ENCODE measurements at places on chromosomes 2 and 18. TPM values are rescaled to one million over a fixed set of nuclear protein-coding genes. Genes with fewer than 3 reads are reported as not detected.

The NAB1 gene
- 68.2 TPM for polyA plus RNA-seq

- DNase-seq, result no peak
Observed at GRCh38 chr2:191552066-191552465, 125.9 kb upstream of the NABP1 start.

- no peak for DNase-seq
Observed at GRCh38 chr2:59734743-59735142, 818.7 kb downstream of the BCL11A start.

DNA sequence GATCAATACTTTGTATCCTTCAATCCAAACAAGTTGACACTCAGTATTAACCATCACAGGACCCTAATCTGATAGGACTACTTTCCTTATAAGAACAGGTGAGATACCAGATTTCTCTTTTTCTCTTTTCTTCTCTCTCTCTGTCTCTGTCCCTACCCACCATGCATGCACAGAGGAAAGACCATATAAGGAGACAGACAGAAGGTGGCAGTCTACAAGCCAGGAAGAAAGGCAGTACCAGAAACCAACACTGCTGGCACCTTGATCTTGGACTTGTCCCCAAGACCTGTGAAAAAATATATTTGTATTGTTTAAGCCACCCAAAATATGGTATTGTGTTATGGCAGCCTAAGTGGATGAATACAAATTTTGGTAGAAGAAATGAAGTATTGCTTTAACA lies 156.2 kb upstream of the KCNH7 start:
- DNase-seq, result no peak

- no peak for DNase-seq
Observed at GRCh38 chr2:237615631-237616249, 11.6 kb upstream of the LRRFIP1 start.

DNA sequence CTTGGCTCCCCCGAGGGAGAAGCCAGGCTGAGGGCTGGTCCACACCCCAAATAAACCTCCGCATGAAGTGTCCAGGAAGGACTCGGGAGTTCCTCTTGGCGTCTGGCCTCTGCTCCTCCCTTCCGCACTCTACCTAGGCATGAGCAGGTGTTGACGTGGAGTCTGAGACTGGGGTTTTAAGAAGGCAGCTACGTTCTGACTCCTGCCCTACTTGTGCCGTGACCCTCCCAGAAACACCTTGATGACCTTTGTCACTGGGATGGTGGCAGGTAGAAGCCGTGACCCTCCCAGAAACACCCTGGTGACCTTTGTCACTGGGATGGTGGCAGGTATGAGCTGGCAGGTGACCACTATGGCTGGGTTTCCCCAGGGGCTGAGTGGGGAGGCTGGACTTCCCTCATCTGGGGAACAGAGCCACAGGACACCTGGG lies 54.8 kb downstream of the HS6ST1 start:
- DNase-seq, result no peak

The CABLES1 gene
- 25.8 TPM for polyA plus RNA-seq

The ZNF236 gene
- polyA plus RNA-seq, result 12.3 TPM

DNA sequence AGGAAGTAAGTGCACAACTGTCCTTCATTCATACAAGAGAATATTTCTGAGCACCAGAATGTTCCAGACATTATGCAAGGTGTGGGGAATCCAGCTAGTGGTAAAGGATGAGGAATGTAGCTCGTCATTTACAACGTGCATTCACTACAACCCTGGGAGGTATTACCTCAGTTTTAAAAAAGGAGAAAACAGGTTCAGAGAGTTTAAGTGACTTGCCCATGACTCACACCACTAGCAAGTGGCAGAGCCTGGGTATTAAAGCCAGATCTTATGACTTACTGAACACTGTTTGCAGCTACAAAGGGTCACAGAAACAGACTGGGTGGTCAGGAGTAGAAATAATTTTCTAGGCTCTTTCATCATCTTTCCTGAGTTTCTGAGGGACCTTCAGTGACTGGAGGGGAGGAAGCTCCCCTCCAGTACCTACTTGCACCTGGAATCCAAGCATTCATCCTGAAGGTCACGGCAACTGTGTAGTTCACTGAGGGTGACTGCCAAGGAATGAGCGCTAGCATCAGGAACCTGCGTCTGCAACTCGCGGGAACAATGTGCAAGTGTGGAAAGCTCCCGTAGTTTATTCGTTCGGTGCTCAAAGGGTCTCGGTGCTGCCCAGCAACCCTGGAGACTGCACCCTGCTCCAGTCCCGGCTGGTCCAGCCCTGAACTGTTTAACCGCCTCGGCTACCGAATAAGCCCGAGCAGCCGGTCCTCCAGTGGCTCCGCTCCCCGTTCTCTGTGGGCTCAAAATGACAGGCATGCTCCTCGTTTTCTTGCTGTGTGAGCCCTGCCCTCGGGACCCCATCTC lies 647 bp downstream of the CCDC121 start:
- no peak for DNase-seq

DNA sequence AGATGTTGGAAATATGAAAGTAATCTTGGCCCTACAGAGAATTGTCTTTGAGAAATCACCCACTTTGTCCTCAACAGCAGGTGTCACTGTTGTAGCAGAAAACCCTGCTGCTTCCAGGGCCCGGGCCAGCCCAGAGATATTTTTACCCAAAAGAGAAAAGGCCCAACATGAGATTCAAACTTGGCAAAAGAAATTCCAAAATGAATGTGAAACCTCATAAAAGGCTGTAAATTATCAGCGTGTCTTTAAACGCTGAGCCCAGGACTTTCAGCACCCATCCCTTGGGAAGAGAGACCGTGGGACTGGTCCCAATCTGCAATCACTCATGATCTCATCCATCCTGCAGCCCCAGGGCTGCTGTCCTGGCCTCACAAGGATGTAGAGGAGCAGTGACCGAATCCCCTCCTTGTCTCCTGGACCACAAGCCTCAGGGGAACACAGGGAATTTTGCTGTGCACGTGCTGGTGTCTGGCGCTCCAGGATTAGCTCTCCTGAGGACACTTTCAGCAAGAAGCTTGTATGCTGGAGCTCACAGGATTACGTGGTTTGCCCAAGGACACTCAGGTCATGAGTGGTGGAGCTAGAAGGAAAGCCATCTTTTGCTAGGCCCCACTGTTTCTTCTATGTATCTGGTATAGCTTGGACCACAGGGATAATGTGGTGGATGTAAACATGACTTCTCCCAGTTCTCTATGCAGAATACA lies 202.1 kb downstream of the RNF144A start:
- peak; percentile 21 for DNase-seq

GRCh38 chr2:28978606-28979005 lies 2.5 kb upstream of the TOGARAM2 start:
- DNase-seq, result no peak

DNA sequence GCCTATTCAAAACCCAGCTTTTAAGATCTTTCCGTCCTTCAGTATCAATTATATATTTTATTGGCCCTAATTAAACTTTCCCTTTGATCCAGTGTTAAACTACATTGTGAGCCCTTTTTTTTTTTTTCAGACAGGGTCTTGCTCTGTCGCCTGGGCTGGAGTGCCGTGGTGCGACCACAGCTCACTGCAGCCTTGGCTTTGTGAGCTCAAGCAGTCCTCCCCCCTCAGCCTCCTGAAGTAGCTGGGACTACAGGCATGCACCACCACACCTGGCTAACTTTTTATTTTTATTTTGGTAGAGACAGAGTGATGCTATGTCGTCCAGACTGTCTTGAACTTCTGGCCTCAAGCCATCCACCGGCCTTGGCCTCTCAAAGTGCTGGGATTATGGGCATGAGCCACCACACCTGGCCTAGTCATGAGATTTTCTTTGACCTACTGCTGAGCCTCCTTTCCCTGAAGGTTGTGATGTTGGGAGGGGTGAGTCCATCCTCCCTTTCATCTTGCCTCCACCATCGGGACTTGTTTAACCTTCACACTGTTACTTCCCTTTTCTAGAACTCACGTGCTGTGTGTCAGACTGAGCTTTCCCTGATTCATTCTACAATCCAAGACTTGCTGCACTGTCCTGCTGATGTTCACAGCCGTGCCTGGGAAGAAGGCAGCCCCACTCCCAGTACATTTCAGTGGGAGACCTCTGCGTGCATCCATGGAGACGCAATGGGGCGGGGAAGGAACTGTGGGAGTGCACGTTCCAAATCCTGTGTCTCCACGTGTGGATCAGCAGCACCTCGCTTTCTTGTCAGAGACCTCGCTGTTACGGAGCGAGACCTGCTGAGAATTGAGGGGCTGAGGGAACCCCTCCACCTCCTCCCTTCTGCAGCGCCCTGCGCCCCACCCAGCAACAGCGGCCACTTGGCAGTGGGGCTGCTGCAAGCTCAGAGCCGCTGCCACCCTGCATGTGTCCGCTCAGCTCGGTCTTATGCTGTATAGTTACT lies 10.8 kb downstream of the OXER1 start:
- DNase-seq, result no peak

The WDCP gene
- 15.4 TPM for polyA plus RNA-seq

GRCh38 chr2:165804719-165805118 lies 10.7 kb upstream of the GALNT3 start:
- DNase-seq, result no peak

DNA sequence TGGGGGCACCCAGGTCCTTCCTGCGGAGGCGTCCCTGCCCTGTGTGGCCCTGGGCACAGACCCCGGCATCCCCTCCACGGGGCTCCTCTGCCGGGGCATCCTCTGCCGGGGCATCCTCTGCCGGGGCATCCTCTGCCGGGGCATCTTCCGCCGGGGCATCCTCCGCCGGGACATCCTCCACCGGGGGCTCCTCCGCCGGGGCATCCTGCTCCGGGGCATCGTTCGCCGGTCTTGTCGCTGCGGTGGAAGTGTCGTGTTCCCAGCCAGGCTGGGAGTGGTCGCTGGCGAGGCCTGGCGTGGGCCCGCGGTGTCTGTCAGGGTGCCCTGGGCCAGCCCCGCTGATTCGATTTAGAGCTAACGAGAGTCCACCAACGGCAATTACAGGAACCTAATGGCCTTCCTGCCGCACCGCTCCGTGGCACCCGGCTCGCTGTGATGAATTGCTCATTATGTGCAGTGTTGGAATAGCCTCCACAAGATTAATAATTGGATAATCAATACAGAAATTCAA lies 115.1 kb downstream of the NFATC1 start:
- no peak for DNase-seq

The SKOR2 gene
- not detected for polyA plus RNA-seq

The UGT1A8 gene
- polyA plus RNA-seq, result not detected

- no peak for DNase-seq
Observed at GRCh38 chr2:215188078-215188477, 49.7 kb upstream of the ABCA12 start.

- DNase-seq, result no peak
Observed at GRCh38 chr18:58201733-58202730, 158.0 kb downstream of the NEDD4L start.

DNA sequence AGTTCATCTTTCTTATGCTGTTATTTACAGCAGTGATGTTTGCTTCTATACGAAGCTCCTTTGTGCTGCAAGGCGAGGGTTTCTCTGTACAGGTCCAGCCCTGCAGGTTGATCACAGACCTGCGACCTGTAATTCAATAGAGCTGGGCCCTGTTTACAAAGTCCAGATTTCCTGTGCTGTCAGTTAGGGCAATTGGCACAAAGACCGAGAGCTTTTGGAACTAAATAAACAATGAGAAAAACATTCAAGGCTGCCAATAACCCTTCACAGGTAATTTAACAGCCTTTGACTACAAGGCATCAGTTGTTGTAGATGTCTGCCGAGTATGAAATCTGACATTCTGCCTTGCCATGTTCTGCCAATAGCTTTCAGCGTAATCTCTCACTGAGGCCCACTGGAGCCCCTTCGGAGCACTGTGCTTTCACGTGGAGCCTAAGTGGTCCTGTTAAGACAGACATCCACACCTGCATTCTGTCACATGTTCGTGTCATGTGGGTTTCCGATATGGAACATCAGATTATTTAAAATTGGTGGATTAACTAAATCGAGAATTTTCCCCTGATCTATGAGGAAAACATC lies 232.5 kb downstream of the PTGR3 start:
- DNase-seq, result no peak

The COLEC12 gene
- polyA plus RNA-seq, result 28.3 TPM

DNA sequence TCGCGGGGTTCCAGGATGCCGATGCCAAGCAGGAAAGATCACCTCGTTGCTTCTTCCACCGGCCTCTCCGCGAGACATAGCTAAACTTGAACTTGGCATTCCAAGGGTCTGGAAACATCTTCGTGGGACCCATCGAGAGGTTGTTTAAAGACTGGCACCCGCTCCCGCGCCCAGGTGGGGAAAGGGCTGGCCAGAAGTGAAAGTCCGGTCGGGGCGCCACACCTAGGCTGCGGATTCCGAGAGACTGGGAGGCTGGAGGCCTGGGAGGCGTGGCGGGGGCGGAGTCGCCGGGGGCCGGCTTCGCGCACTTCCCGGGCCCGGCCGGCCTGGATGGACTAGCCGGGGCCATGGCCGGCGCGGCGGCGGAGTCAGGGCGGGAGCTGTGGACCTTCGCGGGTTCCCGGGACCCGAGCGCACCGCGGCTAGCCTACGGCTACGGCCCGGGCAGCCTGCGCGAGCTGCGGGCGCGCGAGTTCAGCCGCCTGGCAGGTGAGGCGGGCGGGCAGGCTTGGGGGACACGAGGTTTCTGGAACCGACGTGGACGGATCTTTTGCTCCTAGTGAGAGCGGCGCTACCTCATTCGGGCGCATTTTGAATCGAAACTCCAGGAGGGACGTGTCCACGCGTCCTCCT lies at the start of gene MOCOS:
Gene MOCOS (plus strand): TSS at position 305 of the 633 bp plus-strand sequence. CDS start 43 bp downstream, at position 348.
- peak; percentile 57 for DNase-seq

DNA sequence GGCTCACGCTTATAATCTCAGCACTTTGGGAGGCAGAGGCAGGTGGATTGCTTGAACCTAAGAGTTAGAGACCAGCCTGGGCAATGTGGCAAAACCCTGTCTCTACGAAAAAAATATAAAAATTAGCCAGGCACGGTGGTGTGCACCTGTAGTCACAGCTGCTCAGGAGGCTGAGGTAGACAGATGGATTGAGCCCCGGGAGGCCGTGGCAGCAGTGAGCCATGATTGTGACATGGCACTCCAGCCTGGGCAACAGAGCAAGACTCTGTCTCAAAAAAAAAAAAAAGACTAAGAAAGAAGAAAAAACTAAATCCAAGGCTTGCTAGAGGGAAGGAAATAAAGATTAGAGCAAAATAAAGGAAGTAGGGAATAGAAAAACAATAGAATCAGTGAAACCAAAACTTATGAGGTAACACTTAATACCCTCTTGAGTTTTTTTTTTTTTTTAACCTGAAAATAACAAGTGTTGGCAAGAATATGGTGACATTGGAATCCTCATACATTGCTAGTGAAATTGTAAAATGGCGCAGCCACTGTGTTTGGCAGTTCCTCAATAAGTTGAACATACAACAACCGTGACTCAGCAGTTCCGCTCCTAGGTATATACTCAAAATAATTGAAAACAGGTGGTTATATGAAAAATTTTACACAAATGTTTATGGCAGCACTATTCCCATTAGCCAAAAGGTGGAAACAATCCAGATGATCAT lies 85.2 kb downstream of the EML4 start:
- no peak for DNase-seq

GRCh38 chr2:173819852-173820251 lies 145.3 kb downstream of the SP3 start:
- no peak for DNase-seq

The ALK gene
- 0.17 TPM for polyA plus RNA-seq

DNA sequence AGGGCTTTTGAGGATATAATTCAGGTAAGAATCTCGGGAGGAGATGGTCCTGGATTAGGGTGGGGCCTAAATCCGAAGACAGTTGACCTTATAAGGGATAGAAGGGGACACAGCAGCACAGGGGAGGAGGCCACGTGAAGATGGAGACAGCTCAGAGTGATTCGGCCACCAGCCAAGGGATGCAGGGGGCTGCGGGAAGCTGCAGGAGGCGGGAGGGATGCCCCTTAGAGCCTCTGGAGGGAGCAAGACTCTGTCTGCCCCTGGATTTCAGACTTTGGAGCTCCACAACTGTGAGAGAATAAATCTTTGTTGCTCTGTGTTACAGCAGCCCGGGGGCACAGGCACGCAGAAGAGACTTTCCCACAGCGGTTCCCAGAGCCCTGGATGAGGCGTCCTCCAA lies 143.7 kb downstream of the ASB1 start:
- DNase-seq, result no peak

GRCh38 chr2:216890138-216890537 lies 30.3 kb upstream of the TNP1 start:
- DNase-seq, result no peak

The BOLL gene
- not detected for polyA plus RNA-seq
